ENCODE measurements at places on chromosomes 1 and 21.

DNA sequence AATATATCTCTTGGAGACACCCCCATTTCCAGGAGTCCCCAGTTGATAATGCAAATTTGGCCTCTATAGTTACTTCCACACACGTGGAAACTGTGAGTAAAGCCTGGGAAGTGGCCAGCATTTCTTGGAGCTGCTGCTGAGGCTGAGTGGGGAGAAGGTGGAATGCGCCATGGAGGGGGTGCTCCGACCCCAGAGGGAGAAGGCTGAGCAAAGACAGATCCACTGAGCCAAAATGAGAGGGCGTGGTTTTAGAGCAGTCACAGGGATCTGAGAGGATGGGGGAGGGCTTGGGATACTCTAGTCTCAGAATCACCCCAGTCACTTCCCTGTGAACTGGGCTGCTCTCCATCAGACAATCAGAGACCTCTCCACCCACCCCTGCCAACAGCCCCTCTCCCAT is 38.7 kb downstream of the TRIM62 start:
- DNase-seq: no peak

GRCh38 chr1:89125240-89125912 is 538 bp downstream of the GBP2 start:
- no peak for DNase-seq

GRCh38 chr1:77400781-77401180 is 119.0 kb downstream of the AK5 start:
- DNase-seq: no peak

GRCh38 chr1:200217703-200218102 is 190.2 kb downstream of the NR5A2 start:
- DNase-seq: no peak

GRCh38 chr1:82073659-82074058 is 272.9 kb downstream of the ADGRL2 start:
- no peak for DNase-seq

DNA sequence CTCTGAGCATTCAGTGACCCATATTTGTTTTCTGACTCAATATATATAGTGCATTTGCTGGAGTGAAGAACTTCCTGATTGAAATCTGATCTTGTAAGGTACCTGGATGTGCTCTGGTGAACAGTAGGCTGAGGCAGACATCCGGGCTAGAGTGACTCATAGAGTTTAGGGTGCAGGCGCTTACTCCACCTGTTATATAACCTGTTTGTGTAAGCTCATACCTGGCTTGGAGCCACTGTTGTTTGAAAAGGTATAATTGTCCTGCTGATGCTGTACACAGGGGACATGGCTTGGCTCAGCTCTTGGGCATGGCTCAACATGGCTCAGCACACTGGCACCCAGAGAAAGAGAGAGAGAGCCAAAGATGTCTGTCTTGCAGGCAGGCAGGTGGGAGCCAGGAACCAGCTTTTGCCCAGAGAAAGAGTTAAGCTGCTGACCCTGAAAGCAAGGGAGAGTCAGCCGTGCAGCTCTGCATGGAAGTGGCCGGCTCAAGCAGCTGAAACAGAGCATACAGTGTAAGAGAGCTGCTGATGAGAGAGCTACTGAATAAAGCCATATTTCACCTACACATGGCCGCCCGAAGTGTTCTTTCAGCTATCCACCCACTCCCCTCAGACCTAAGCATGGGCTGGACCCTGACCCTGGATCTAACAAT is 43.2 kb downstream of the GJA5 start:
- no peak for DNase-seq

GRCh38 chr1:151993084-151993733 is 450 bp downstream of the S100A10 start:
- DNase-seq: no peak

DNA sequence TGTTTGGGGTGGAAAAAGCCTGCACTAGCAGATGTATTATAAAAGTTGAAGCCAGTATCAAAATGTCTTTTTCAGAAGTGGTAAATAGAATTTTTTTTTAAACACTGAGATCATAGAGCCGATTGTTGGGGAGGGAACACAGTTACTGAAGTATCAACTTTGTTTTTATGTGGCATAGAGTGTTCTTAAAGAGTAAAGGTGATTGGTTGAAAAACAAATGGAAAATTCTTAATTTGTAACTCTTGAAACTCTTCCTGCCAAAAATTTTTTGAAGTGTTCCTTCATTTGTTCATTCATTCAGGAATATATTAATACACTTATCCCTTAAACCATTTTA is 83.3 kb downstream of the DISP1 start:
- DNase-seq: no peak

DNA sequence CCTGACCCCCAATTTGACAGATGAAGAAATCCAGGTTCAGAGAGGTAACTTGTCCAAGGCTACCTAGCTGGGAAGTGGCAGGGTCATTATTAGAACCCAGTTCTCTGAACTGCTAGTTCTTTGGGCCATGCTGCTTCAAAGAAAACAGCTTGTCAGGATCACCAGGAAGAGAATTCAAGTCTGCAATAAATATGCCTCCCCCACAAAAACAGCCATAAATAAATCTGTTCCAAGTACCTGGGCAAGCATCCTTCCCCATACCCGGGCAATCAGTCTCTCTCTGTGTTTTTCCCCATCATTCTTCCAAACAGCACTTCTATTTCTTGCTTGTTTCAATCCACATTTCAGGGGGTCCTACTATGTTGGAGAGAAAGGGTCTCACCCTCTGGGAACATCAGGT is 34.1 kb downstream of the SLC9A1 start:
- DNase-seq: no peak

DNA sequence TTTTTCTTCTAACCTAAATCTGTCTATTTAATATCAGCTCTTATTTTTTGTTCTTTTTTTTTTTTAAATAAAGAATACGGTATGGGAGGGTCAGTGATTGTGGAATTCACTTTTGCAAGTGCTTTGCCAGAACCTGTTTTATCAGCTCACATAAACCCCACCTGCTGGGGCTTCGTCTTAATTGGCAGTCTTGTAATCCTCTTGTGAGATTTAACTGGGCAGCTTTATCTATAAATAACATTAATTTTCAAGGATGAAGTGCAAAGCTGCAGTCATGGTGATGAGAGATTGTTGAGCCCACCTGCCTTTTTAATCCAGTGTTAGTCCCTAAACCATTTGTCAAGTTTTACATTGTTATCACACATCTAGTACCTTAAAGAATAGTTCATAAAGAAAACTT is 18.2 kb upstream of the PDC start:
- DNase-seq: no peak

DNA sequence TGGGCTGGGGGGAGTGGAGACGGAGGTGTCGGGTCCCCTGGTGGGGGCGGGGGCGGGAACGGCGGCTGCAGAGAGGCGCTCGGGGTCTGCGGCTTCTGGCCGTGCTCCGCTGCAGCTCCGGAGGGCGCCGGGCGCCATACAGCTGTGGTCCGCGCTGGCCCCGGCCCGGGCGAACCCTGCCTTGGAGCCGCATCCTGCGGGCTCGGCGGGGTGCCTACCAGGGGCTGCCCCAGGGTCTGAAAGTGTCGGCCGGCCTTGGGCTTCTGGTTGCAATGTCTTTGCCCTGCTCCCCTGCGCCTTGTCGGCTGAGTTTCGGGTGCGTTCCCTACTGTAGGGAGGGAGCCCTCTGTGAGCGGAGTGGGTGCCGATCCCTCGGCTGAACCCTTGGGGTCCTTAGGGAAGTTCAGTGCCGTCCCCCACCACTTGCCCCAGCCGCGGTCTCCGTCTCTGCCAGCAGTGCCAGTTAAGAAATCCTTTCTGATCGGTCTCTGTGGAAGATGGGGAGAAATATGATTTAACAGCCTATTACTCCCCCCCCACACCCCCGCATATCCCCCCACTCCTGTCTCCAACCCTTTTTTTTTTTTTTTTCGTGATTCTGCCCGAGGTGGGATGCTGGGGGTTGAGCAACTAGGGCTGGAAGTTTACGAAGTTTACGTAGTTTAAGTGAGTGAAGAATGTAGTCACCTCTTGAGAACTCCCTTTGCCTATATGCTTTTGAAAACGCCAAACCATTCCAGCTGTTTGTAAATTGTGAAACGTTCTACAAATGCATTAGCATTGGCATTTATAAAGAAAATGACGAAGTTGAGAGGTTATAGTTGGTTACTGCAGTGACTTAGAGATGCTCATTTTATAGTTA is 588 bp downstream of the NEXN start:
- no peak for DNase-seq

GRCh38 chr1:72177711-72178110 is 104.6 kb downstream of the NEGR1 start:
- no peak for DNase-seq

DNA sequence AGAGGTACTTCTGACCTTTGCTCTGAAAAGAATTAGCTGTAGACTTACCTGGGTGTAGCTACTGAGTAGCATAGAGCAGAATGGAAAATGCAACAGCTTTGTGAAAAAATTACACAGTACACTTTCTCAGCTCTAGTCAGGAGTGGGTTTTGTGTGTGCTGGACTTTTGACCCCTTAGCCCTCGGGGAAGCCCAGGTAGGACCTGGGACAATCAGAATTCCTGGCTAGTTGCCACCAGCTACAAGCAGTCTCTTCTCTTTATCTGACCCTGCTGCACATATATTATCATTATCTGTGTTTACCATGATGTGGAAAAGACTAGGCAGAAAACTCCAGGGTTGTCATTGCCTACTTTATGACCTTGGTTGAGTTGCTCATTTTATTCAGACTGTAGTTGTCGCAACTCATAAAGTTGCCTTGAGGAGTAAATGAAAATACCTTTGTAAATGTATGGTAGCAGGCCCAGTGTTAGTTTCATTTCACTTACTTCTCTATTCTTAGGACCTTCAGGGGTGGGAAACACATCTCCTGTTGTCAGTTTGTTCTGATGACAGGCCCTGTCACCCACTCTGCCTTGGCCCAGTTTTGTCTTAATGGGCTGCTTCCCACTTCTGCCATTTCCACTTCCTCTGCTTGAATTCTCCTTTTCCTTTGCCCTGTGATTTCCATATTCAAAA is 5.4 kb downstream of the NEK7 start:
- no peak for DNase-seq

DNA sequence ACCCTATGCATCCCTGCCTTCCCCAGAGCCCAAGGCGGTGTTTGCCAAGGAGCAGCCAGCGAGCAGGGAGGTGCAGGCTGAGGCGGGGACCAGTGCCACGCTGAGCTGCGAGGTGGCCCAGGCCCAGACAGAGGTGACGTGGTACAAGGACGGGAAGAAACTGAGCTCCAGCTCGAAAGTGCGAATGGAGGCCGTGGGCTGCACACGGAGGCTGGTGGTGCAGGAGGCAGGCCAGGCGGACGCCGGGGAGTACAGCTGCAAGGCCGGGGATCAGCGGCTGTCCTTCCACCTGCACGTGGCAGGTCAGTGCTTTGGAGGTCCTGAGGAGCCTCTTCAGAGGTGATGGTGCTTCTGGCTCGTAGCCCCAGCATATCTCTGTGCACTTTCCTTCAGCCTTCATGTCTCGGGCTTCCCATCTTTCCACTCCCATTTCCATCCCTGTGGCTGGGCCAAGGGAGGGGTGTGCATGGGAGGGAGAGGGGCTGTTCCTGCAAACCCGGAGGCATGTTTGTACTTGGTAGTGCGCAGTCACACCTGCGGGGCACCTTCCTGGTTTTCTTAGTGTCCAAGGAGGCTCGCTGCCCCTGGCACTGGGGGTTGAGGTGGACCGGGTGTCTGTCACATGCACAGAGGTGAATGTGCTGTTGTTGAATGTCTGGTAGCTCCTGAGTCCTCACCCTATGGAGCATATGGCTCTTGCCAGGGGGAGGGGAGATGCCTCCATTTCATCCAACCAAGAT is 56.4 kb downstream of the OBSCN start:
- DNase-seq: no peak

GRCh38 chr1:7695497-7696117 is 75.5 kb upstream of the VAMP3 start:
- no peak for DNase-seq

All from stimulated activated CD4-positive, alpha-beta T cell treated with anti-CD3 and anti-CD28 coated beads, Interleukin-1b, Interleukin-23, amount 100 ng/mL, for 24 hours (primary cell).